ENCODE measurements at places on chromosomes 2 and 18. TPM values are rescaled to one million over a fixed set of nuclear protein-coding genes. Genes with fewer than 3 reads are reported as not detected.

SIGLEC15 gene
- total RNA-seq: 0.11 TPM

LHCGR gene
- total RNA-seq: 0.66 TPM

RAB31 gene
- 79.0 TPM for total RNA-seq

RND3 gene
- 62.7 TPM for total RNA-seq

CCDC74B gene
- total RNA-seq: 17.6 TPM

PSMA8 gene
- not detected for total RNA-seq

LONRF2 gene
- 17.0 TPM for total RNA-seq

KCNS3 gene
- 22.8 TPM for total RNA-seq

EDAR gene
- total RNA-seq: 0.66 TPM

CREG2 gene
- 8.1 TPM for total RNA-seq

ZAP70 gene
- total RNA-seq: 0.40 TPM

PTH2R gene
- total RNA-seq: 0.77 TPM

ITGA4 gene
- 23.0 TPM for total RNA-seq

REG3A gene
- total RNA-seq: not detected

MBOAT2 gene
- 116 TPM for total RNA-seq

TCF23 gene
- total RNA-seq: 0.06 TPM

CD8B gene
- total RNA-seq: 2.4 TPM

CABYR gene
- 9.1 TPM for total RNA-seq

LRRC30 gene
- not detected for total RNA-seq

AKAIN1 gene
- 1.9 TPM for total RNA-seq

REEP1 gene
- 61.9 TPM for total RNA-seq

PLGLB2 gene
- 4.6 TPM for total RNA-seq

NR4A2 gene
- 6.4 TPM for total RNA-seq

FSIP2 gene
- total RNA-seq: 4.1 TPM

NIFK gene
- 62.6 TPM for total RNA-seq

IL36RN gene
- total RNA-seq: 0.11 TPM

FAM237A gene
- total RNA-seq: not detected

AMER3 gene
- 11.4 TPM for total RNA-seq

AQP12A gene
- total RNA-seq: not detected

GKN2 gene
- total RNA-seq: not detected

ADAM23 gene
- total RNA-seq: 15.7 TPM

VWC2L gene
- total RNA-seq: 3.0 TPM

WDR43 gene
- 42.7 TPM for total RNA-seq

HOXD10 gene
- not detected for total RNA-seq

SERPINB3 gene
- total RNA-seq: not detected

NEURL3 gene
- 0.28 TPM for total RNA-seq

ACKR3 gene
- total RNA-seq: 52.0 TPM

ASTL gene
- total RNA-seq: 0.28 TPM

FLACC1 gene
- 7.1 TPM for total RNA-seq

Measured in spinal cord (tissue), 10 donors.